WERI-Rb-1 (cell line): ENCODE measurements at places on chromosomes 7 and 10.

- DNase-seq, result no peak
Observed at GRCh38 chr10:6781133-6781770, 201.2 kb upstream of the PRKCQ start.

- DNase-seq, result no peak
Observed at GRCh38 chr10:103740611-103741010, 114.8 kb downstream of the SH3PXD2A start.

DNA sequence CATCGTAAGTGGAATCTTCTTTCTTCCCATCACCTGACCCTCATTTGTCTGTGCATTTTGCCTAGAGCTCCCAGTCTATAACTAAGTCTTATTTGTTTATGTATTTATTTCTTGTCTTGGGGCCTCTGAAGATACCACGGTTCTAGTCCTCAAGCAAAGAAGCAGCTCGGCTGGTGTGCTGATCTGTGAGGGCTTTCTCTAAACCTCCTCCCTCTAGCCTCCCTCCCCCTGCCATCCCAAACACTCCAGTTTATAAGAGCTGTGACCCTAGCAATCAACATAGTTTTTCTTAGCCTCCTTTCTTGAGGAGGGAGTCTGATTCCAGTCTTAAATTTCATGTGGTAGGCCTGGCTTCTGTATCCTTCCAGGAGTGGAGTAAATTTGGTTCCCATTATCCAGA, 15.7 kb upstream of the NDUFA5 start:
- DNase-seq, result no peak

- DNase-seq, result no peak
Observed at GRCh38 chr7:49127359-49127913, 203.1 kb downstream of the CDC14C start.

DNA sequence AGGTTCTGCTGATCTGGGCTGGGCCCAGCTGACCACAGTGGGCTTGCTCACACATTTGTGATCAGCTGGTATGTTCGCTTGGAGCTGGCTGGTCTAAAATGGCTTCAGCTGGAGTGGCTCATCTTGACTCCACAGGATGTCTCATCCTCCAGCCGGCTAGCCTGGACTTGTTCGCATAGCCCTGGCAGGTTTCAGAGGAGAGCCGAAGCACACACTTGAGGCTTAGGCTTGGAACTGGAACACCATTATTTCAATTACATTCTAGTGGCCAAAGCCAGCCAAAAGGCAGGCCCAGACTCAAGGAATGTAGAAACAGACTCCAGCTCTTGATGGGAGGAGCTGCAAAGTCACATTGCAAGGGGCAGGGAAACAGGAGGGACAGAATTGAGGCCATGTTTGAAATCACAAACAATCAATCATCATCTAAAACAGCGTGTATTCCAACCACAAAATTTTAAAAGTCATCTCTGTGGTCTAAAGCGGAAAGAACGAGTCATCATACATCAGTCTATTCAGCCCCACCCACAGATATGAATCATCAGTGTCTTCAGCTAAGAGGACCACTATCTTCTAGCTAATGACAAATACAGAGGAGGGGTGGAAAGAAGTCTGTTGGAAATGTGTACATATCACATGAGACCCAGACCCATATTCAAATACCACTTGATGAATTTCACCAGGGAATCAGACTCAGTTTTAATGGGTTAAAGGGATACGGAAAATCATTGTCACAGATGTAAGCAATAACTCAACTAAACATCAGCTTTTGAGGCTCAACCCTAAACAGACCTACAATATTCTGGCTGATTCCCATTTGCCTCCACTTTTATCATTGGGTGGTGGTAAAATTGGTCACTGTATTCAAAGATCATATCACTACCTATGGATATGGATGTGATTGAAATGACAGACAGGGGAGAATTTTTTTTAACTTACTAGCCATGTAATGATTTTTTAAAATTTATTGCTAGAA, 139.0 kb upstream of the MKLN1 start:
- peak; percentile 13 for DNase-seq

GRCh38 chr10:78179886-78180705, 146.4 kb downstream of the RPS24 start:
- DNase-seq, result no peak

DNA sequence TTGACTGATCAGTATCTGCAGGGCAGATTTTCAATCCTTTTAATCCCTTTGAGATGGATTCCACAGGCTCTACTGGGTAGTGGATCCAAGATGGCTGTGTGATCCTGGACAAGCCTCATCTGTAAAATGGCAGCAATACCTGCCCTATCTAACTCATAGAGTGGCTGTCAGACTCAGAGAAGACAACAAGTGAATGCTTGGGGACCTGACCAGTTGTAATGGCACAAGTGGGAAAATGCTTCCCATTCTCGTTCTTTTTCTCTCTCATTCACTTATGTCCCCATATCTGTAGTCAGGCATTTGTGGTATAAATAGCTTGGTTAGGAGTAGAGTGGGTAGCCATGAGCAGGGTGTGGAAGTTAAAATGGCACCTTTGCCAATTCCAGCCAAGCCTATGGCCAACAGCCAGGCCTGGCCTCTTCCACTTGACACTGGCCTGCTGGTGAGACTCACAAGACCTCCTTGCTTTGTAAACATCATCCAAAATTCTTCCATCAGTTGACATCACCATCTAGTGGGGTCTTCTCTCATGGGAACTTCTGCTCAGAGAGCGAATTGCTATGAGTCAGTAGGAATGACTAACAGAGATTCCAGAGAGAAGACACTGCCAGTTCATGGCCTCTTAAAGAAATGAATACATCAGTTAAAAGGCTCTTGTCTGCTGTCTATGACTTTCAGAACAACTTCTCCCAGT, 150.1 kb downstream of the PLPP4 start:
- DNase-seq, result no peak

- DNase-seq, result peak; percentile 11
Observed at GRCh38 chr7:19713676-19714075, 4.8 kb upstream of the POLR1F start.

DNA sequence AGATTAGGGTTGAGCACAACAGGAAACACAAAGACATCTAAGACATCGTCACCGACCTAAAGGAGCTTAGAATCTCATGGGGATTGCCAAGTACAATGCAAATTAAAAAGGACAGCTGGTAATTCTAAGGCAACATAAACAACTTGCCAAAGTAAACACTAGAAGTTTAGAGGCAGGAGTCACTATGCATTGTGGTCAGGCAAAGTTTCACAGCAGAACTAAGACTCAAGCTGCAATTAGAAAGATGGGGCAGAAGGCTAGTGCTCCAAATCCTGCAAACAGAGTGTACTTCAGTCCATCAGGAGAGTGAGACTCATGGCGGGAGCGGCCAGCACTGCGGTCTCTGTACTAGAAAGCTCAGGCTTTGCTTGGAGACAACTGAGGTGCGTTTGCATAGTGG, 52.7 kb downstream of the HIPK2 start:
- no peak for DNase-seq

GRCh38 chr7:71601851-71602250, 469.9 kb downstream of the GALNT17 start:
- DNase-seq, result no peak

DNA sequence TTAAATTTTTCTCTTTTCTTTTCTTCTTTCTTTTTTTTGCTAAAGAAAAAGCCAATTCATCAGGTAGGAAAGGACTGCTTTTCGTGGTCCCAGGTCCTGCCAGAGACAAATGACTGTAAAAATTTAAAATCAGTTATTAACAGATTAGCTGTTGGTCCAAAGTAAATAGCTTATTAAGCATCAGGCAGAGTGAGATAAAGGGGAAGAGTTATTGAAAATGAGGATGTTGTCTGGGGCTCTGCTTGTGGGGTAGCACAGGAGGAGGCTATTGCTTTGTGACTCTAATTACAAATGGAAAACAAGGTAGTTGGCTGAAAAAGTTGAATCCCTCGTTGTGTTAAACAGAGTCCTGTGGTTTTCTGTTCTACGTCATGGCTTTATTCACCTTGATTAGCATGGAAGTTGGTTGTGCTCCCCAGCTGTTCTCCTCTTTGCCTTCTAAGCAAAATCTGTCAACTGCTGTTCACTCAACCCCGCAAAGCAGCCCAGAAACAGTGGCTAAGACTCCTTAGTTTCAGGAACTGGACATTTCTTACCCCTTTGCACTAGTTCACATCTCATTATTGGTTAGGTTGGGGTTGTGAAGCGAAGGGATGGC, 128.9 kb downstream of the SNX10 start:
- peak; percentile 21 for DNase-seq

- DNase-seq, result no peak
Observed at GRCh38 chr10:24777196-24777595, 53.5 kb upstream of the ARHGAP21 start.

GRCh38 chr7:14403587-14403986, 414.1 kb upstream of the ETV1 start:
- DNase-seq, result no peak

- no peak for DNase-seq
Observed at GRCh38 chr10:97066877-97067555, 118.7 kb downstream of the SLIT1 start.

DNA sequence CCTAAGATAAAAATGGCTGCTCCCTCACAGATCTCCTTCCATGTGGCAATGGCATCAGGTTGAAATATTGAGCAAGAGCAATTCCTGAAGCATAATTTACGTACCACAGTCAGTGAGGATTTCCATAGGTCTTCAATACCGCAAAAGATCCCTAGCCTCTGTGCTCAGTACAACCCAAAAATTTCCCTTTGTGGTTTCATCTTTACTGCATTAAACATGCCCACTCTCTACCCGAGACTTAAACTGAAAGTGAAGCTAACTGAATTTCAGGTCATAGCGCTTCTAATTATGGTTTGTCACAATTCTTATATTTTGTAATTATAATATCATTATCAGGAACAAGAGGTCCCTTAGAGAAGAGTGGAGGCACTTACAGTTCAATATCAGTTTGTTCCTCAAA, 1071.1 kb downstream of the XPNPEP1 start:
- DNase-seq, result no peak
